ENCODE measurements at places on chromosomes 3 and 15.

- no peak for DNase-seq
- H3K36me3 ChIP-seq, result no peaks in the 10 kb centered on the region
- H3K27me3 ChIP-seq, result no peaks in the 10 kb centered on the region
These were observed 1.1 kb downstream of the ADPGK start for GRCh38 chr15:72782274-72783003.

DNA sequence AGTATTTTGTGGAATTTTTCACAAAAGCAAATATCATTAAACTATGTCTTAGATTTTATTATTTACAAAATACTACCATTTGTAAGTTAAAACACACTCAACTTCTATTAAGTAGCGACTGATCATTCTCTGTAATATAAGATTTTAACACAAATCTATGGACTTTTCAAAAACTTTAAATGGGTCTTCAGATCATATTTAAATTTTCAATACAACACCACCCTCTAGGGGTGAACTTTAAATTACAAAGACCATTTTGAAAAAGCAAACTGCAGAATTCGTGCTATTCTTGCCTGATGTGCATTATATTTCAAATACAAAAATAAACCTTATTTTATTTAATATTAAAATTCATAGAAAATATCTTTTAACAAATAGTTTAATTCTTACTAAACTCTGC, 8.2 kb upstream of the VGLL4 start:
- no peaks in the 10 kb centered on the region for H3K4me1 ChIP-seq
- no peaks in the 10 kb centered on the region for H3K36me3 ChIP-seq
- no peak overlapping the region for H3K27ac ChIP-seq
- no peak for DNase-seq

- peaks cover 11% of the 10 kb centered on the region for H3K4me1 ChIP-seq
- no peaks in the 10 kb centered on the region for H3K36me3 ChIP-seq
- H3K27ac ChIP-seq, result no peak overlapping the region
- DNase-seq, result no peak
- peaks cover 8% of the 10 kb centered on the region for H3K27me3 ChIP-seq
- H3K4me3 ChIP-seq, result no peak overlapping the region
These were observed 1.9 kb upstream of the SLC27A2 start for GRCh38 chr15:50180091-50180490.

- no peak overlapping the region for H3K27ac ChIP-seq
- no peak overlapping the region for H3K4me3 ChIP-seq
- peaks cover 7% of the 10 kb centered on the region for H3K27me3 ChIP-seq
- no peak for DNase-seq
- H3K36me3 ChIP-seq, result no peaks in the 10 kb centered on the region
These were observed 91.1 kb downstream of the WNT7A start for GRCh38 chr3:13788522-13789424.

- H3K27ac ChIP-seq, result no peak overlapping the region
- H3K4me3 ChIP-seq, result no peak overlapping the region
- H3K36me3 ChIP-seq, result no peaks in the 10 kb centered on the region
- no peaks in the 10 kb centered on the region for H3K27me3 ChIP-seq
These were observed 181.1 kb downstream of the MYRIP start for GRCh38 chr3:39990532-39990931.

DNA sequence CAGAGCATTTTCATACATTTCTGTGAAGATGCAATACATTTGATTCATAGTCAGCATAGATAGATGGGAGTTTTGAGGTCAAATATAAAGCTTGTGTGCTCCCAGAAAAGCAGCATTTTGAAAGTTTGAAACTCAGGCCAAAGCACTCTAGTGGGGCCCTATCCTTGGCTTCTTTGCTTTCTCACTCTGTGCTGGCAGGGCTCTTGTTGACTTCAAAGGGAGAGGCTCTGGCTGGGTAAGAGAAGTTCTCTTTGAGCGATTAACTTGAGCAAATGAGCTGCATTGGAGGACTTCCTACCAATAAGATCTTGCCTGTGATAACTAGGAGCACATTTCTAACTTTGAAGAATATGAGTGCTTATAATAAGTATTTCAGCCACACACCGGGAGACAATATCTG, 214.0 kb upstream of the RARB start:
- H3K4me3 ChIP-seq, result no peak overlapping the region
- no peaks in the 10 kb centered on the region for H3K4me1 ChIP-seq
- no peaks in the 10 kb centered on the region for H3K27me3 ChIP-seq
- no peaks in the 10 kb centered on the region for H3K36me3 ChIP-seq

DNA sequence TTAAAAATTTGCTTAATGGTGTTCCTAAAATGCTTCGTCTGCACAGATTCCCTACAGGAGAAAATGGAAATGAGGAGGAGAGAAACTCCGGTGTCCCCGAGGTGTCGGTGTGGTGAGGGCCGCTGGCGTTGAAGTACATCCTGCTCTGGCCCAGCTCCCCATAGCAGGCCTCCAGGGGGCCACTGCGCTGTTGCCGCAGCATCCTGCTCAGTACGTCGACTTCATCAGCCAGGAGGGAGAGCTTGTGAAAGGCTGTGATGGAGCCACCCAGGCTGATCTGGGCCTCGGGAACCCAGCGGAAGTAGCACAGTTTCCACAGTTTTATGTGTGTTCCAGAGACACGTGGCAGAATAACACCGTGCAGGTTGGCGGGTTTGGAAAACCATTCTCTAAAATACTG, 37.8 kb downstream of the FAN1 start:
- no peak overlapping the region for H3K27ac ChIP-seq
- H3K27me3 ChIP-seq, result no peaks in the 10 kb centered on the region
- no peak overlapping the region for H3K4me3 ChIP-seq
- no peaks in the 10 kb centered on the region for H3K36me3 ChIP-seq
- no peak for DNase-seq

DNA sequence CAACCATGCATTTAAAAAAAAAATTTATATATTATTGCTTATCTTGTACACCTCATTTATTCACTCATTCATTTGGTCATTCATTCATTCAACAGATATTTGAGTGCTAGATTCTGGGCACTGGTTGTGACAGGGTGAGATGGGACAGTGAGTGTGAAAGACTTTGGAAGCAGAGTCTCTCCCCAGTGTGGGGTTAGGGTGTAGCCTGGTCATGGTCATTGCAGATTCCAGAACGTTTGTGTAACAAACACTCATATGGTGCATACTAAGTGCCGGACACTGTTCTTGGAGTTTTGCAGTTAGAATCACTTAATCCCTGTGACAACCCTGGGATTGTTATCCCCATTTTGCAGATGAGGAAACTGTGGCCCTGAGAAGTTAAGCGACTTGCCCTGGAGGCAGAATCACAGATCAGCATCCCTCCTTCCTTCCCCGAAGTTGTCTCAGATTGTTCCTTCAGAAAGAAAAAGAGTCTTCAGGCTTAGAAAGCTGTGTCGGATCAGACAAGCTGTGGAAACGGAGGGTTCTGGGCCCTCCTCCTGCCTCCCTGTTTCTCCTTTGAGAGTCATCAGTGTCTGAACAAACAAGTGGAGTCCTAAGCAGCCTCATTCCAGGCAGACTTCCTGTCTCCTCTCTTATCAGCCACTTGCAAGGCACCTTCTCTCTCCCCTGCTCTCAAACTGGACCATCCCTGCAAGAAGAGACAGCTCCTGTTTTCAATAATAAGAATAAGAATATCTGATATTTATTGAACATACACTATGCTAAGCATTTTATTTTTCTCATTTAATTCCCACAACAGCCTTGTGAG, 6.3 kb downstream of the LOXL1 start:
- H3K27me3 ChIP-seq, result peaks cover 5% of the 10 kb centered on the region
- H3K27ac ChIP-seq, result no peak overlapping the region
- no peaks in the 10 kb centered on the region for H3K36me3 ChIP-seq
- DNase-seq, result no peak
- no peak overlapping the region for H3K4me3 ChIP-seq

DNA sequence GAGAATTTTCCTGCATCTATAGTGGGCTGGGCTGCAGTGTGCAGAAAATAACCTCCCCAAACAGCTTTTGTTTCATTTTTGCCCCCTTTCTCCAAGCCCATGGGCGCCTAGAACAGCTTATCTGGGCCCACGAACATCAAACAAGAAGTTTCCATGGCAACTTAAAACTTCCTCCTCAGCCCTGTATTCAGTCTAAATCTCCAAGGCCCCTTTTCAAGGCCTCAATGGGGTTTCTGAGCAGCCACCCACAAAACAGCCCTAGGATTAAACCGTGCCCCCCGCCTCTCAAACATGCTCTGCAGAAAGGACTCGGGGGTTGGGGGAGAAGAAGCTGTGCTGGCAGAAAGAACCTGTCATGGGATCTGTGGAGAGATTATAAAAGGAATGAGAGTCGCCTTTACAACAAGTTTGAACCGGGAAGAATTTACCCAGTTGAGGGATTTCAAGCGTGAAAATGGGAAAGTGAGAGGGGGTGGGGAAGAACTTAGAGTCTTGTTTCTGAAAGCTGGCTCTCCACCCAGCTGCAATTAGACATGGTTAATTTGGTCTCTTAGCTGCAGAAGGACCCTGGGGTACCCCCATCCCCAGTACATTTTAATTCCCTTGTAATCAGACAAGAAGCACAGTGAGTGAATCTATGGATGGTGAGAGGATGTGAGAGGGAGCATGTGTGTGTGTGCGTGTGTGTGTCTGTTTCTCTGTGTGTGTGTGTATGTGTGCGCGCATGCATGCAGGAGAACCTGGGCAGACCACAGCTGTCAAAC, 4.3 kb upstream of the FAM107A start:
- no peak overlapping the region for H3K4me3 ChIP-seq
- DNase-seq, result no peak
- no peaks in the 10 kb centered on the region for H3K4me1 ChIP-seq
- H3K27ac ChIP-seq, result no peak overlapping the region

DNA sequence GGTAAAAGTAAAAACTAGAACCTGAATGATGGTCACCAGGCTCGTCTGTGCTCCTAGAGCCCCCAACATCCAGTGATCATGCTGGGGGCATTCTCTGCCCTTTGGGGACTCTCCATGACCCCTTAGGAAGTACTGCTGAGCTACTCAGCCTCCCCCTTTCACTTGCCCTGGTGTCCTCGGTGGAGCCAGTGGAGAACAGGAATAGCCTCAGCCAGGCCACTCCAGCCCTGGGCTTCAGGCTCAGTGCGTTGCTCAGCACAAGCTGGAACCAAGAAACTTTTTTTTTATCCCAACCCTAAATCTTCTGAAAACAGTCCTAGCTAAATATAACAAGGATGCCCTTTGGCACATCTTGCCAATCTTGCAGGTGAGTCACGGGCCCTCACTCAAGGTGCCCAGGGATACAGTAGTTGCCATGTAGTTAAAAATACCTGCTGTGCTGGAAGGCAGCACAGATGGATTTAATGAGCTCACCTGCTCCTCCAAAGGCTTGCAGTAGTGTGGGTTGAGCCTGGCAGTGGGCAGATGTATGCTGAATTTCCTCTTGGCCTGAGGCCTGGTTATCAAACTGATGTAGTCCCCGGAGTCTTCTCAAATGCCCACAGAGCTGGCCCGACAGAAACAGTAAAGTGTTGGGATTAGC, 46.9 kb upstream of the TMEM158 start:
- H3K27me3 ChIP-seq, result no peaks in the 10 kb centered on the region
- H3K4me3 ChIP-seq, result no peak overlapping the region
- no peaks in the 10 kb centered on the region for H3K36me3 ChIP-seq

- H3K4me1 ChIP-seq, result no peaks in the 10 kb centered on the region
- no peak for DNase-seq
- no peak overlapping the region for H3K4me3 ChIP-seq
- no peaks in the 10 kb centered on the region for H3K27me3 ChIP-seq
- no peak overlapping the region for H3K27ac ChIP-seq
These were observed 111.0 kb upstream of the SYNPR start for GRCh38 chr3:63167113-63167512.

DNA sequence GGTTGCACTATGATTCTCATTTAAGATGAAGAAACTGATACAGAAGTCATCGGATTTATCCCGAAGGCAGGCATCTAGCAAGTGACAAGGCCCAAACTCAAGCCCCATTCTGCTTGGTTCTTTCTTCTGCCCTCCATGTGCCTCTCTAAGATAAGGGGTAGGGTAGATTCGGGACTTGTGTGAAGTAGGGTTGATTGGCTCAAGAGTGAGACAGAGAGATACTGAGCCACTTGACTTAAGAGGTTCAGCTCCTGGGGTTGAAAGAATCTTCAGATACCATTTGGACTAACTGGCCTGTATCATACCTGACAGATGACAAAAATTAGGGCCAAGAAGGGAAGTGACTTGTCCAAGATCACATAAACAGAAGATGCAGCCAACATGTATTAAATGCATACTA, 891 bp downstream of the RFT1 start:
- H3K4me3 ChIP-seq, result no peak overlapping the region
- H3K27ac ChIP-seq, result peak overlapping the region; percentile 91
- no peaks in the 10 kb centered on the region for H3K27me3 ChIP-seq
- DNase-seq, result no peak
- H3K4me1 ChIP-seq, result peaks cover 32% of the 10 kb centered on the region

GRCh38 chr15:57527382-57528091, 64.2 kb upstream of the MYZAP start:
- peaks cover 21% of the 10 kb centered on the region for H3K4me1 ChIP-seq
- no peaks in the 10 kb centered on the region for H3K27me3 ChIP-seq
- DNase-seq, result peak; percentile 60
- peaks cover 7% of the 10 kb centered on the region for H3K36me3 ChIP-seq

- no peak overlapping the region for H3K27ac ChIP-seq
- no peak for DNase-seq
- no peaks in the 10 kb centered on the region for H3K36me3 ChIP-seq
- no peak overlapping the region for H3K4me3 ChIP-seq
- H3K27me3 ChIP-seq, result no peaks in the 10 kb centered on the region
- no peaks in the 10 kb centered on the region for H3K4me1 ChIP-seq
These were observed 458.3 kb upstream of the CBLB start for GRCh38 chr3:106326941-106327695.

DNA sequence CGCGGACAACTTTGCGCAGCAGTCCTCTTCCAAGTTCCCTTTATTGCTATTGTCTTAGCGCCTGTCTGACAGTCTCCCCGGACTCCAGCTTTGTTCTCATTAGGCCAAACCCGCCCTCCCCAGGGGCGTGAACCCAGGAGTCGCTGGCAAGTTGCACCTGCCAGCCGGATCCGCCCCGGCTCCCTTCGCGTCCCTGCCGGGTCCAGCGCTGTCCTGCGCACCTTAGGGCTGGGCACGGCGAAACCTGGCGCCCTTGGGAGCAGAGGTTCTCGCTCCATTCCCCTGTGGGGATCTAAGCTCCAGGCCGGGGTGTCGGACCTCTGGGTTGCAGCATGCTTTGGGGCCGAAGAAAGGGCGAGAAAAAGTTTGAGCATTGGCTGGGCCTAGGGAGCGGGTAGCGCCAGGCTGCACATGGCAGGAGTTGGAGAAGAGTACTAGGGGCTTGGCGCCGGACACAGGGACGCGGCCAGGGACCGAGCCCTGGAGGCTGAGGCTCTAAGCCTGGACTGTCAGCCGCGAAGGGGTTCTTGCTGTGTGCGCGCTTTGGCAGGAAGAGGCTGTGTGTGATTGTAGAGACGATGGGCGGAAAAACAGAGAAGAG, 335.1 kb upstream of the THRB start:
- peaks cover 14% of the 10 kb centered on the region for H3K4me1 ChIP-seq
- H3K4me3 ChIP-seq, result no peak overlapping the region
- no peak overlapping the region for H3K27ac ChIP-seq
